ENCODE measurements at places on chromosomes 6 and 20. TPM values are rescaled to one million over a fixed set of nuclear protein-coding genes. Genes with fewer than 3 reads are reported as not detected.

Gene MYLIP
- total RNA-seq: 27.3 TPM

Gene VARS2
- 68.2 TPM for total RNA-seq

Gene SLC22A23
- 6.8 TPM for total RNA-seq

Gene NR2E1
- not detected for total RNA-seq

Gene HTR1E
- total RNA-seq: not detected

Gene FAM184A
- 10.4 TPM for total RNA-seq

Gene STK38
- 17.5 TPM for total RNA-seq

Gene ECT2L
- total RNA-seq: not detected

Gene GABRR1
- total RNA-seq: 0.26 TPM

Gene SYNJ2
- 25.4 TPM for total RNA-seq

Gene SERINC1
- 46.5 TPM for total RNA-seq

Gene CENPW
- 88.2 TPM for total RNA-seq

Gene PPP1R16B
- total RNA-seq: 8.2 TPM

Gene AVP
- total RNA-seq: not detected

Gene PRIM2
- 43.0 TPM for total RNA-seq

Gene BPIFB6
- total RNA-seq: not detected

Gene EFCAB8
- not detected for total RNA-seq

Gene FHL5
- total RNA-seq: not detected

Gene HEY2
- total RNA-seq: 6.6 TPM

Gene ENPP1
- total RNA-seq: 22.5 TPM
